NCI-H2107 (cell line): ENCODE measurements at places on chromosomes 12 and 14.

DNA sequence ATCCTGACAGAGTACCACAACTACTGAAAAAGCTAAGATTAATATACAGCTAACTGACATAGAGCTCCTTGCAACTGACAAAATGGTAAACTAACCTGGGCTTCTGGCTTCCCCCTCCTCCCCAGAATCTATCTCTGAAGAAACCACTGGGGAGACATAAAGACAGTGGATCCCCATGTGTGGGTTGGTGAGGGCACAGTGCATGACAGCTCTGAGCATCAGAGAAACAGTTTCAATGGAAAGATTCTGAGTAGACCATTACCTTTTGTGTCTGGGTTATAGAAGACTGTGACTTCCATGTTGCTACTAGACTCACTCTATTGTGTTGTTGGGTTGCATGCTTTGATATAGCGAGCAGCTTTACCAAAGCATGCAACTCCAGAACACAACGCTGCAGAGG is 247.4 kb downstream of the EFCAB11 start:
- no peak for DNase-seq

DNA sequence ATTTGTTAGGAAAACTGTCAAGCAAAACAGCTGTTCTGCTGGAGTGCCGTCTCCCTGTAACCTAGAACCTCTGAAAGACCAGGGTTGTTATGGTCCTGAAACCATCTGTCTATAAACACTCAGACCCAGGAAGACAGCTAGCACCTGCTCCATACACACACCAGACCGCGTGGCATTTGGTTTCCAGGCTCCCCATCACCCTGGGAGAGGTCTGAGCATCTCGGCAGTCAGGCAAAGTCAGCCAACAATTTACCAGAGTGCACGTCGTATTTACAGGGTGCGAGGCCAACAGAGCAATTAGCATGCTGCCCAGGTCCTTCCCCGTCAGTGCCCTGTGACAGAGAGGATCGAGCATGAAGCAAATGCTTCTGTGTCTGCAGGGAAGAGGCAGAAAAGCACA is 272.5 kb downstream of the SLC15A4 start:
- DNase-seq = peak; percentile 77

- no peak for DNase-seq
These were observed 413.5 kb upstream of the SEL1L start for GRCh38 chr14:81946834-81947798.

GRCh38 chr12:56629459-56630179 is 507 bp downstream of the BAZ2A start:
- no peak for DNase-seq

- no peak for DNase-seq
These were observed 314.2 kb upstream of the RGS6 start for GRCh38 chr14:71618047-71618446.
